ENCODE measurements at places on chromosomes 4 and X. TPM values are rescaled to one million over a fixed set of nuclear protein-coding genes. Genes with fewer than 3 reads are reported as not detected.

The CPLX1 gene
- total RNA-seq, result not detected

The GLRB gene
- 5.0 TPM for total RNA-seq

The FAM53A gene
- total RNA-seq, result 10.9 TPM

The FGD1 gene
- total RNA-seq, result 2.5 TPM

The NDST3 gene
- 0.57 TPM for total RNA-seq

The POF1B gene
- not detected for total RNA-seq

The NAA11 gene
- total RNA-seq, result 10.9 TPM

The C4orf50 gene
- not detected for total RNA-seq

The EMD gene
- 15.1 TPM for total RNA-seq

The ODAPH gene
- not detected for total RNA-seq

The MAML3 gene
- 2.7 TPM for total RNA-seq

The XK gene
- total RNA-seq, result 1.7 TPM

The UCHL1 gene
- total RNA-seq, result 1,753 TPM

The SSX4B gene
- not detected for total RNA-seq

The AADAT gene
- total RNA-seq, result 3.2 TPM

GRCh38 chr4:142984871-142985585 lies 138.9 kb upstream of the INPP4B start:
- no peak for DNase-seq

GRCh38 chr4:7360806-7361205 lies 73.9 kb downstream of the PSAPL1 start:
- DNase-seq, result no peak

DNA sequence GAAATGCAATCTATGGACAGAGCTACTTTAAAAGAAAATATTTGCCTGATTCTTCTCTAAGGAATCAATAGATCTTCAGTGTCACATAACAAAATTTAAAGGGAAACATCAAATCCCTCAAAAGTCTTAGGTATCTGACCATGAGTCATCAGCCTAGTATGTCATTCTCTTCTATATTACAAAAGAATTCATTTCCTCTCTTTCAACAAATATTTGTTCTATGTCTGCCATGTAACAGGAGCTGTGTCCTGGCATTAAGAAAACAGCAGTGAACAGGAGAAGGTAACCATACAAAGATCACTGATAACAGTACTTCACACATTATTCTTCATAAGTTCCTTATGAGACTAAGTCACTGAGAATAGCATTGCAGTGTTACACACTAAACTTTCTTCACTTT lies 243.6 kb upstream of the DKK2 start:
- peak; percentile 28 for DNase-seq

DNA sequence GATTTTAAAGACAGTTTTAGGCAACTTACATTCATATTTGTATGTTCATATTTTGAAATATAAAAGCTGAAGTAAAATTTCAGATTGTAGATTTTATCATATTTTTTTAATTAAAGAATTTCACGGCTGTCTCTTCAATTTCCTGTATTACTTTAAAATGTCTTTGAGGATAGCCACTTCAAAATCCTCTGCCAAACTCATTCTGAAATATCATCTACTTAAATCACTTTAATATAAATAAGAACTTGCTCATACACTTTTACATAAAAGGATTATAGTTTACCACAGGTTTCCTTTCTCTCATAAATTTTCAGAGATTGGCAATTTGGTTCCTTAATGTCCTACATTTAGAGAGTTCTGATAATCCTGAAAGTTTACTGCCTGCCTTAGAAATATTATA lies 478.2 kb downstream of the ADGRL3 start:
- no peak for DNase-seq

GRCh38 chr4:10395971-10396580 lies 61.1 kb downstream of the ZNF518B start:
- no peak for DNase-seq

- no peak for DNase-seq
These were observed 9.3 kb upstream of the GRPR start for GRCh38 chrX:16113978-16114565.

DNA sequence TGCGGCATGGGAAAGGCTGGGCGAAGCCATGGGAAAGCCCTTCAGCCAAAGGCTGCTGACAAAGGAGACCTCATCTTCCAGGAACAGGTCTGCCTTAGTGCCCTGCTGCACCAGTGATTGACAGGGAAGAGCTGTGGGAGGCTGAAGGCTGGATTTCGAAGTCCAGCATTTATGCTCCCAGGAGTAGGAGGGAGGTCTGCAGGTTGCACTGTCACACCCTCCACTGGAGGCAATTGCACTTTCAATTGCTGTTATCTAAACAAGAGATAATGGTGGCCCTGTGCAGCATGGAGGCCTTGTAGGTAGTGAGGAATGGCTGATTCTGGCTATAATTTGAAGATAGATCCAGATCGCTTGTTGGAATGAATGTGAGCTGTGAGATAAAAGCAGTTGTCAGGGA lies 43.7 kb downstream of the FAM114A1 start:
- no peak for DNase-seq

- DNase-seq, result no peak
These were observed 585.3 kb upstream of the ATOH1 start for GRCh38 chr4:93243262-93243661.

DNA sequence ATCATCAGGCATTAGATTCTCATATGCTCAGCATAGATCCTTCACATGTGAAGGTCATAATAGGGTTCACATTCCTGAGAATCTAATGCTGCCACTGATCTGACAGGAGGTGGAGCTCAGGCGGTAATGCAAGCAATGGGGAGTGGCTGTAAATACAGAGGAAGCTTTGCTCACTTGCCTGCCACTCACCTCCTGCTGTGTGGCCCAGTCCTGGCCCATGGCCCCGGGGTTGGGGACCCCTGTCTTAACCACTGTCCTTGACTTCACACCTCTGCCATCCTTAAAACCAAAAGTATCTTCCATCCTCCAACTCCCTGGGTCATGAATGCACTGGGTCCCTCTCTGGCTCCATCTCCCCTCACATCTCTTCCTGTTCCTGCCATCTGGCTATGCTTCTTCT lies 129.1 kb downstream of the HMX1 start:
- DNase-seq, result no peak

DNA sequence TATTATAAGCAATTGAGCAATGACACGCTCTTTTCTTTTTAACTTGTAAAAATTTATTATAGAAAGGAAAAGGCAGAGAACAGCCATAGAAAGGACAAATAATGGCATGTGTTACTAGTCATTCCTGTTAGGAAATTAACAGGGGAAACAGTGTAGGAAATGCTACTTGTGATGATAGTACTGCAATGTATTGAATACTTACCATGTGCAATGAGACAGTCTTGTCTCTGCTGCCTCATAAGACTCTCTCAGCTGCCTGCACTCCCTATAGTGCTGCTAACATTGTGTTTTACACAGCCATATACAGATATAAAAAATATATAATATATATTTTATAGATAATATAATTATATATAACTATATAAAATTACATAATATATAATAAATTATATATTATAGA lies 62.3 kb upstream of the SHOX start:
- DNase-seq, result no peak

GRCh38 chr4:67054896-67055295 lies 490.4 kb downstream of the CENPC start:
- no peak for DNase-seq

DNA sequence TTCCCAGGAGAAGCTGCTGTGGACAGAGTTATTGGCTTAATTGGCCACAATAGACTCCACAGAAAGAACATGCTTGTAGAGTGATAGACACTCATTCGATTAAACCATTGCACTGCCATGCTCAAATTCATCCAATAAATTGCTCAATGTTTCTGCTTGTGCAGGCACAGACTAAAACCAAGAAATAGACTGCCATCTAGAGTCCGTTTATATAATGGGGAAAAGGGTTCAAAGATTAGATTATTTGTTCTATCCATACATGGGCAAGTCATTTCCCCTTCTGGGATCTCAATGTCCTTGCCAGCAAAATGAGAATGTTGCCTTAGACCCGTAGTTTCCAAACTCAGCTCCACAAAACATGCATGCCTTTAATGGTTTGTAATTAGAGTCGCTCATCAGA lies 8.7 kb downstream of the SMIM10 start:
- peak; percentile 9 for DNase-seq

DNA sequence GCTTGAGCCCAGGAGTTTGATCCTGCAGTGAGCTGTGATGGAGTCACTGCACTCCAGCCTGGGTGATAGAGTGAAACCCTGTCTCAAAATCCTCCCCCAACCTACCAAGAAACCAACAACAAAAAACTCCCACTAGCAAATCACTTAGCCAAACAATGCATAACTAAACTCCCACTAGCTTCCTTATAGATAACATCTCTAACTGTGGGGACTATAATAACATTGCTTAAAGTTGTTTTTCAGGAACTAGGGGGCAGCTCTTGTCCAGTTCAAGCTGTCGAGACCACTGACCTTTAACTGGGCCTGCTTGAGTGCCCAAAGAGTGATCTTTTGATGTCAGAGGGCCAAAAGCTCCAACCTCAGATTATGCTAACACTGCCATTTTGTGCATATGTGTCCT lies 81.7 kb downstream of the FREM3 start:
- DNase-seq, result no peak

DNA sequence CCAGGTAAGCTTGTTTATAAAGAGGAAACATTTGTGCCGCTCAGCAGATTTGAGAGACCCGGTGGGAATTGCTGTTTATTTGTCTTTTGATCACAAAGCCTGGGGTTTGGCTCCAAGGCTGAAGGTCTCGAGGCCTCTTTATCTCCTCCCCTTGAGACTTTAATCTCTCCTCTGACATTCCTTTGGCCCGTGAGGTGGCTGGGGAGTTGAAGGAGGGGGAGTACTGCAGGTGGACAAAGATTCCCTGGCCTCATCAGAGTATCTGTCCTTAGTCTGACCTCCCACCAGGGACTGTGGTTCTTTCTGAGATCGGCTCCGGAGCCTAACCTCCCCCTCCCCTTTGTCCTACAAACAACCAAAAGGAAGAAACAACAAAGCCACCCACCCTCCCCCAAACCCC lies 216.5 kb downstream of the MID1IP1 start:
- DNase-seq, result no peak

- DNase-seq, result peak; percentile 28
These were observed 271.0 kb downstream of the STK32B start for GRCh38 chr4:5322321-5322720.

- no peak for DNase-seq
These were observed 19.0 kb downstream of the HADH start for GRCh38 chr4:108008721-108009120.

- no peak for DNase-seq
These were observed 131.1 kb upstream of the NR3C2 start for GRCh38 chr4:148573296-148573695.

DNA sequence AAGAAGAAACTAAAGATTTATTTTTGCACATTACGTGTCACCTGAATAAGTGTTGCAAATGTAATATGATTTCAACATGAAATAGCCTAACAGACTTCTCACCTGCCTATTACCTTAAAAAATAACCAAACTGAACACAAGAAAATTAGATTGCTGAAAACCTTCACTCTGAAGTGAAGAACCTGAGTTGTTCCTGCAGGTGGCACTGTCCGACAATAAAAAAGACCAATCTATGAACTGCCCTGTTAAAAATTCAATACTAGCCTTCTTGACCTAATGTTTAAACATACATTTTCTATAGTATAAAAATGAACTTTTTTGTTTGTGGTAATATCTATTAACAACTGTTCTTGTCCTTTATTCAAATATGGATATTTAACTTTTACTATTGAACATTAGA lies 69.2 kb upstream of the PNPLA4 start:
- DNase-seq, result no peak

GRCh38 chr4:128320656-128321055 lies 33.0 kb upstream of the PGRMC2 start:
- DNase-seq, result no peak

DNA sequence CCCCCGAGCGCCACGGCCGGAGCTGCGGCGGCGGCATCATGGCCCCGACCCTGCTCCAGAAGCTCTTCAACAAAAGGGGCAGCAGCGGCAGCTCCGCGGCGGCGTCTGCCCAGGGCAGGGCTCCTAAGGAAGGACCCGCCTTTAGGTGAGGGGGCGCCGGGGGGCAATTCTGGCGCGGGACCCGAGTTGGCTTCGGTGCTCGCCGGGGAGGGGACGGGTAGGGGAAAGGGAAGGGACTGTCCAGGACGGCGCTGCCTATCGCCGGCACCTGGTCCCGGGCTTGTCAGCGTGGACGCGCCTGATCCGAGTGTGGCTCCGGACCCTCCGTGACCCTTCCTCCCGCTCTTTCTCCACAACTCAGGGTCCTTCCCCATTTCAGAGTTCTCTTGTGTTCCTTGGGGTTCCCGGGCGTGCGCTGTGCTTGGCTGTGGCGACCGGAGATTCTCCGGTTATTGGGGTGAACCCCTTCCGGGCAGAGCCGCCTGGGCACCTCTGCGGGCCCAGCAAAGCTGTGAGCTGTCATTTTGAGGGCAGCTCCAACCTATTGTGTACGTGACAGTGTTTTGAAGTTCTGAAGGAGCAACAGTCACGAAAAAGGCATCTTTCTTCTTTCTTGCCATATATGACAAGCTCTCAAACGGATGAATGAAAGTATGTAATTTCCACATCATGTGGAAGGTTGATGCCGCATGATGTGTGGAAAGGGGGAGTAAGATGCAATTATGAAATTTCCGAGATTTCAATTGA lies 522 bp downstream of the FNIP2 start:
- peak; percentile 9 for DNase-seq

- DNase-seq, result peak; percentile 84
These were observed at the start of gene JADE3 for GRCh38 chrX:46912098-46912602. Gene JADE3, plus strand, starts transcription at chrX:46912421. Its CDS starts 72,474 bp downstream, at chrX:46984895.

- DNase-seq, result no peak
These were observed 31.4 kb downstream of the VSIG4 start for GRCh38 chrX:66008328-66008970.

- DNase-seq, result no peak
These were observed 25.9 kb downstream of the SLC25A43 start for GRCh38 chrX:119424999-119425398.

GRCh38 chrX:41045960-41046567 lies 39.2 kb upstream of the USP9X start:
- DNase-seq, result no peak

DNA sequence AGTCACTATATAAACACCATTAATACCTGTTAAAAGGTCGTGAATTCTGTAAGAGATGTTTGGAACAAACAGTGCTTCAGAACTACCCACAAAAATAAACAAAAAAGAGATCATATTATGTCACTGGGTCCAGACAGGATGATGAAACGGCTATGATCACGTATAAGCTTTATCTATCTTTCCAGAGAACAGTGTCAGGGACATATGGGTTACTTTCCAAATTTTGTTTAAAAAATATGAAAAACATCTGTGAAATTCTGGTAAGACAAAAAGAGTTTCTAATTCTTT lies 90.0 kb downstream of the SORBS2 start:
- no peak for DNase-seq

GRCh38 chr4:189124149-189124758 lies 816.4 kb upstream of the FRG1 start:
- DNase-seq, result peak; percentile 14

All from Daoy (cell line).